ENCODE measurements at places on chromosomes 3 and 15.

DNA sequence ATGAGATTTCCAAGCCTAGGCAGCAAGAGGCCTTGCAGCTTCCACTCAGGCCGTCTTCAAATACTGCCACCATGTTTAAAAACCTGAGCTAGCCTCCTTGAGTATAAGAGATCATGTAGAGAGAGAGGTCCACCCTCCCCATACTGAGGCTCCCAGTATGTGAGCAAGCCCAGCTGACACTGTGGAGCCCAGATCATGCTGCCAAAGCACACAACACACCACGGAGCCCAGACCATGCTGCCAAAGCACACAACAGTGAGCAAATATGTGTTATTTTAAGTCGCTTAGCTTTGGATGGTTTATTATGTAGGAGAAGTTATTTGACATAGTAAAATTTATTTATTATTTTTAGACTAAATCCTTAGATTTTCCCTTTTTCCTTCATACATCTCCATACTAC is 333.7 kb downstream of the CTNNB1 start:
- DNase-seq = no peak

- no peak for DNase-seq
Observed at GRCh38 chr3:140767566-140767965, 89.7 kb downstream of the TRIM42 start.

DNA sequence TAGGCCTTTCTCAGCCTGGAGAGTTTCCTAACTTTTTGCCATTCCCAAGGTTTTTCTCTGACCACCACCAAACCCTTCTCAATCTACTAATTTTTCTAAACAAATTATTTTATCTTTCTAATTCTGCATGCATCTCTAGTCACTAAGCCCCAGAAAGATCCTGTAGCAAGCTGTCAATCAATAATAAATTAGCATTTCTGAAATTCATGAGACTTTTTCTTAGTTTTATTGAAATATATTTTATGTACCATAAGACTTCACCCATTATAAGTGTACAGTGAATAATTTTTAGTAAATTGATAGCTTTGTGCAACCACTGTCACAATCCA is 22.4 kb upstream of the AP4E1 start:
- DNase-seq = no peak

GRCh38 chr3:45041666-45042065 is 15.6 kb downstream of the CLEC3B start:
- no peak for DNase-seq

- no peak for DNase-seq
Observed at GRCh38 chr3:194570235-194570634, 63.0 kb downstream of the TMEM44 start.

- no peak for DNase-seq
Observed at GRCh38 chr3:86967062-86967461, 23.9 kb downstream of the VGLL3 start.

DNA sequence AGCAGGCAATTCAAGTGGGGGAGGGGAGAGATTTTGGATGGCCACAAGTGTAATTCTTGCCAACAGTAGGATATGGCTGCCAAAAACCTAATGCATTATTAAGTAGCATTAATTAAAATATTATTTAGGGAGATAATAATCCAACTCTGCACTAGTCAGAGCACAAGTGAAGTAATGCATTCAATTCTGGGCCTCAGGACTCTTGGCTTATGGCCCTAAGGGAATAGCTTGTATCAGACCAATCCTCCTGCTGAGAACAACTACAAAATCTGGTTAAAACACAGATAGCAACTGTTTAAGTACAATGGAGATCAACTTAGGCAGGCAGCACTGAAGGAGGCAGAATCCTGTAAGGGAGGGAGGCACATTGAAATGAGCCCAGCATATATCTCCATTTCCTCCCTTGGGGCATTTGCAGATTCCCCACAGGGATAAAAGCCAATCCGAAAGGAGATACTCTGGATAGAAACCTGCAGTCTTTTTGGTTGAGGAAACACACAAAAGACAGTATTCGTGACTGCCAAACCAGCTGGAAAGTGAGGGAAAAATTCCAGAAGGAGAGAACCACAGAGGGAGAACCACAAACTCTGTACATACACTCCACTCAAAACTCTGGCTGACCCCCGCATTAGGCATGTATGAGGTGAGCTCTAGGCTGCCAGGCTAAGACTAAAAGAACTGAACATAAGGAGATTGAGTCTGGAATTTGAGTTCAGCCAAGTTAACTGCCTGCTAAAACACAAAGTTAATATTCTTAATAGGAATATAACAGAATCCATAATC is 57.4 kb downstream of the ETFA start:
- no peak for DNase-seq

GRCh38 chr15:28004143-28005003 is 94.7 kb downstream of the OCA2 start:
- DNase-seq = no peak

- no peak for DNase-seq
Observed at GRCh38 chr3:12558706-12559105, 1.8 kb downstream of the MKRN2 start.

- DNase-seq = no peak
Observed at GRCh38 chr15:60840703-60841411, 361.9 kb upstream of the ICE2 start.

- no peak for DNase-seq
Observed at GRCh38 chr15:71079208-71080044, 35.8 kb upstream of the THSD4 start.

- DNase-seq = no peak
Observed at GRCh38 chr3:163939926-163940325, 1138.4 kb downstream of the SI start.

DNA sequence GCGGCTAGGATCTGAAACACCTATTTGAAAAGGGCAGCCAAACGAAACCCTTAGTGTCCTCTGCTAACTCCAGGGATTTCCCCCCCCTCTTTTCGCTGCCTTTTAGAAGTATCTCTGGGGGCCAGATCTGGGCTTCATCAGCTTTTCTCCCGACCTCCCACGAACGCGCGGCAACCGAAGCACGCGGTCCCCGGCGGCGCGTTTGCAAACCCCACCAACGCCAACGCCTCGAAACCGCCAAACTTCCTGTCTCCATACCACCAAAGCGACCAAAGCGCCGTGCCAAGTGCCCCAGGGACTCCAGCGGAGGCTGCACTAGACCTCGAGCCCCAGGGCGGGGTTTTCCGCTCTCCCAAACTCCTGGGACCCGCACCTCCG is 155.8 kb upstream of the FRMD4B start:
- no peak for DNase-seq

GRCh38 chr15:25732191-25732590 is 130.9 kb downstream of the ATP10A start:
- DNase-seq = no peak
